Peyer's patch (tissue), 4 donors: ENCODE measurements at places on chromosomes 6 and 20. TPM values are rescaled to one million over a fixed set of nuclear protein-coding genes. Genes with fewer than 3 reads are reported as not detected.

DNA sequence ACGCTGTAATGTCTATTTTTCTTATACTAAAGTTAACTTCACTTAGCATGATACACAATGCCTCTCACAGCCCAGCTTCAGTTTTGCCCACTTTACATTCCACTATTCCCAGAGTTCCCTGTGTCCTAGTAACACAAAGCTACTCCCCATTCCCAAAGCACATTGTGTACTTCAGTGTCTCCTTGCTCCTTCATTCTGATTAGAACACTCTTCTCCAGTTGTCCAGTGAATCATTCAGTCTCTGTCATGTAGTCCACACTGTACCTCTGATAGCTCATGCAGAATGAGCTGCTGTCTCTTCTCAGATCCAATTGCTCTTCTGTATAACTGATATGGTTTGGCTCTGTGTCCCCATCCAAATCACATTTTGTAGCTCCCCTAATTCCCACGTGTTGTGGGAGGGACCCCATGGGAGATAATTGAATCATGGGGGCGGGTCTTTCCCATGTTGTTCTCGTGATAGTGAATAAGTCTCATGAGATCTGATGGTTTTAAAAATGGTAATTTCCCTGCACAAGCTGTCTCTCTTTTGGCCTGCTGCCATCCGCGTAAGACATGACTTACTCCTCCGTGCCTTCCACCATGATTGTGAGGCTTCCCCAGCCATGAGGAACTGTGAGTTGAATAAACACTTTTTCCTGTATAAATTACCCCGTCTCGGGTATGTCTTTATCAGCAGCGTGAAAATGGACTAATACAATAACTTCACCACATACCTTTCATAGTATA, 2.1 kb upstream of the TMX4 start:
- no peaks in the 10 kb centered on the region for H3K36me3 ChIP-seq
- H3K4me1 ChIP-seq = no peaks in the 10 kb centered on the region
- no peak overlapping the region for H3K4me3 ChIP-seq
- DNase-seq = no peak

GRCh38 chr20:20457392-20458126, 89.7 kb downstream of the INSM1 start:
- H3K27me3 ChIP-seq = no peaks in the 10 kb centered on the region
- H3K4me3 ChIP-seq = no peak overlapping the region
- H3K36me3 ChIP-seq = no peaks in the 10 kb centered on the region
- no peak for DNase-seq
- no peaks in the 10 kb centered on the region for H3K4me1 ChIP-seq

DNA sequence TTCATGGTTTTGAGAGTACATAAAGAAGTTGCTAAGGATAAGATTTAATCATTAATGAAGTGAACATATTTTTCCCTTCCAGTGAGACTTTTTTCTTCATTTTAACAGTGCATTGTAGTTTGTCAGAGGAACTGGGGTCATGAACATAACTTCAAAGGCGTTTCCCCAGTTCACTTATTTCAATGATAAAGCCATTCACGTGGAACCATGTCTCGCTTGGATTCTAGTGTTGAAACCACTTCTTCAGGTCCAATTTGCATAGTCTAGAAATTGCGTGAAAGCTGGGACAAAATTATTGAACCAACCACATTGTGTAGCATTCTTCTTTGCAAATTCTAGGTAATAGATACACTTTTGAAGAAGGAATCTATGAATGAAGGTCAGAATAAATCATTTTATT, 197.0 kb downstream of the CLIC5 start:
- no peak for DNase-seq
- no peaks in the 10 kb centered on the region for H3K36me3 ChIP-seq
- no peaks in the 10 kb centered on the region for H3K4me1 ChIP-seq

- no peaks in the 10 kb centered on the region for H3K27me3 ChIP-seq
- no peak for DNase-seq
- no peaks in the 10 kb centered on the region for H3K36me3 ChIP-seq
- H3K4me1 ChIP-seq = no peaks in the 10 kb centered on the region
These were observed 26.3 kb downstream of the FILIP1 start for GRCh38 chr6:75467284-75467683.

- DNase-seq = no peak
- no peak overlapping the region for H3K4me3 ChIP-seq
- no peak overlapping the region for H3K27ac ChIP-seq
- H3K36me3 ChIP-seq = no peaks in the 10 kb centered on the region
- H3K4me1 ChIP-seq = no peaks in the 10 kb centered on the region
- no peaks in the 10 kb centered on the region for H3K27me3 ChIP-seq
These were observed 125.7 kb upstream of the RIPOR2 start for GRCh38 chr6:25061289-25061936.

GUCA1A gene
- total RNA-seq = not detected

GRCh38 chr20:51532577-51533191, 9.8 kb downstream of the NFATC2 start:
- no peak for DNase-seq
- H3K27me3 ChIP-seq = no peaks in the 10 kb centered on the region
- H3K4me1 ChIP-seq = peaks cover 18% of the 10 kb centered on the region
- H3K27ac ChIP-seq = peak overlapping the region; percentile 70
- no peak overlapping the region for H3K4me3 ChIP-seq

MUC22 gene
- total RNA-seq = not detected

GRCh38 chr6:64074981-64075380, 439.4 kb downstream of the PHF3 start:
- no peak overlapping the region for H3K4me3 ChIP-seq
- no peak for DNase-seq
- no peaks in the 10 kb centered on the region for H3K36me3 ChIP-seq
- no peak overlapping the region for H3K27ac ChIP-seq

NMBR gene
- not detected for total RNA-seq

HRH3 gene
- not detected for total RNA-seq

TREM1 gene
- not detected for total RNA-seq

DNA sequence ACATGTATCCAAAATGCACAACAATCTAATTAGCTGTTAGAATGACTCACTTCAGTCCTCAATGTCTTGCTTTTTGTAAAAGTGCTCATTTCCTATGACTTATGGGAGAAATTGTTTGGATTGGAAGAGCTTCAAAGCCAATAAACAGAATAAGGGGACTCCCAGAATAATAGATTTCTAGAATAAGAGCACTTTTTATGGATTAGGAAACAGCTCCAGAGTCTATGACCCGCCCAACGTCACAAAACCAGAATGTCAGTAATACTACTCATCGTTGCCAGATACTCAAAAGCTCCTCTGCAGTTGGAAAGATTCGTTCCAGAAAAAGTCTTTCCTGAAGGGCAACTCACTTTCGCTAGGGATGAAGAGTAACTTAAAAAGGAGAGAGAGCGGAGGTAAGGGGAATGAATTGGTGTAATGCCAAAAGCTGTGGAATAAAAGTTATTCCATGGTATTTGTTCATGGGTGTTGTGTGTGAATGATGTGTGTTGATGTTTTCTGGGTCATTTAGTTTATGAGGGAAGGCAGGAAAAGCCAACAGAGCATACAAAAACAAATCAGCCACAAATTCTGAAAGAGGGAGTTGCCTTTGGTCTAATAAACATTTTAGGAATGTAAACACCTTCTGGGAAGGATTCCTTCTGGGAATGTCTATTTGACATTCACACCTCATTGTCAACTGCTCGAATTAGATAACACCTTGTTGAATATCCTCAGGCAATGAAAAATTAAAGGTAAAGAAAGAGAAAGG, 64.6 kb downstream of the SYNE1 start:
- H3K27me3 ChIP-seq = no peaks in the 10 kb centered on the region
- no peak overlapping the region for H3K4me3 ChIP-seq
- H3K4me1 ChIP-seq = no peaks in the 10 kb centered on the region
- DNase-seq = no peak
- H3K27ac ChIP-seq = no peak overlapping the region
- H3K36me3 ChIP-seq = no peaks in the 10 kb centered on the region

BANF2 gene
- not detected for total RNA-seq

DNA sequence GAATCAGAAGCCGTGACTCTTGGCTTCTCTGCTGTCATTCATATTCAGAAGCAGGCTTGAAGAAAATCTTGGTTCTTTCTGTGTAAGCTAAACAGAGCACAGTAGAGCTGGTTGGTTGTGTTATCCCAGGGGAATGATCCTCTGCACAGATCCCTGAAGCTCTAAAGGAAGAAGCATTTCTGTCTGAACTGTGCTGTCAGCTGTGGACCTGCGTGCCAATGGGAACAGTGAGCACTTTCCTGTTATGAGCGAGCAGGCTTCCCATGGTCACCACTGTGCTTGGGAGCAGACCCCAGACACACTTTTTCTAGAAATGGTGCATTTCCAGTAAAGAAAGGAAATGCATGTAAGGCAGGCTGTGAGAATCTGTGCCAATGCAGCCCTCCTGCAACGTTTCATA, 490.2 kb downstream of the EPM2A start:
- H3K36me3 ChIP-seq = no peaks in the 10 kb centered on the region
- H3K27ac ChIP-seq = no peak overlapping the region
- H3K4me3 ChIP-seq = no peak overlapping the region
- DNase-seq = no peak
- no peaks in the 10 kb centered on the region for H3K27me3 ChIP-seq

DNA sequence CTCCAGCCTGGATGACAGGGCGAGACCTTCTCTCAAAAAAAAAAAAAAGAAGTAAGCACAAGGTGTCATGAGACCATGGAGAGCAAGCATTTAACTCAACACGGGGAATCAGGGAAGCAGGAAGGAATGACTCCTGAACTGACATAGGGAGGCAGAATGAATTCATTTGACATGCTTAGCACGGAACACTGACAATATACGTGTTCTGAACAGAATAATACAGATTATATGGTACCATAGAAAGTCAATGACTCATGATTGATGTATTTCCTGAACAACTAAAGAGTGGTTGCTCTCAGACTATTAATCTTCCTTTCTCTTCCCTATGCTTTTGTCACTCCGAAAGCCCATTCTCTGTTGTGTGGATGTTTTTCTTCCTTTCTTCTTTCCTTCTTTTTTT, 20.7 kb upstream of the ASIP start:
- H3K27me3 ChIP-seq = no peaks in the 10 kb centered on the region
- H3K4me1 ChIP-seq = no peaks in the 10 kb centered on the region

NCOA6 gene
- total RNA-seq = 58.4 TPM

- H3K4me3 ChIP-seq = no peak overlapping the region
- no peaks in the 10 kb centered on the region for H3K4me1 ChIP-seq
- H3K27me3 ChIP-seq = no peaks in the 10 kb centered on the region
- no peak overlapping the region for H3K27ac ChIP-seq
- DNase-seq = no peak
These were observed 15.4 kb downstream of the SIRT5 start for GRCh38 chr6:13589801-13590200.

DNA sequence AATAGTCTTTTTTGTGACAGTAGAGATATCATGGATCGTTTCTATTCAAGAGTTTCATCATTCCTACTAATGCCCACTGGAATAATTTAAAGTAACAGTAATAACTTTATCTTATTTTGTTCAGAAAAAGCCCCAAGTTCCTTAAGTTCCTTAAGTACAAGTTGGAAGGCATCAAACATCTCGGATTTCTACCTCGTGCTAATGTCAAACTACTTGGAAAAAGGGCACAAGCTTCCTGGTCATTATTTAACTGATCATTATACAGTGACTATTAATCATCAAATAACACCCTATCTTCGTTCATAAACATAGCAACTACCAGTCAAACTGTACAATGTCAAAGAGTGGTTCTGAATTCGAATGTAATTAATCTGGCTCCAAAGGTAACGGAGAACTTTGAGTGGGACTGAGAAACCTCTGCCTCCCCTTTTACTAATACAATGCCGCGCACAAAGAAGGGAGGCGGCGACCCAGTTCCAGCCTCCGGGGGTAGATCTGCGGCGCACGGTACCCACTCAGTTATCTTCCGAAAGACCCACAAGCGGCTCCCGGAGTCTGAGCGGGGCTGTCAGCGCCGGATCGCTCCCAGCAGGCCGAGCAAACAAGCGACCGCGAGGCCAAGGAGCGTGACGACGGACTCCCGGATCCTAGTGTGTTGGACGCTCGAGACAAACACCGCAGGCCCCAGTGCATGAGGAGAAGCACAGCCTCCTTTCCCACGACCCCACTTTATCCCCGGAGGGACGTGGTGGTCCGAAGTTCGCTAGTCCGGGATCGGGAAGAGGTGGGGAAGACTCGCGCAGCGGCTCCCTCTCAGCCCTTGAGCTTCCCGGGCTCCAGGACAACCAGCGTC, 716 bp downstream of the SHPRH start:
- peak overlapping the region; percentile 69 for H3K4me3 ChIP-seq
- peak overlapping the region; percentile 83 for H3K27ac ChIP-seq
- peaks cover 14% of the 10 kb centered on the region for H3K4me1 ChIP-seq
- no peaks in the 10 kb centered on the region for H3K27me3 ChIP-seq
- no peaks in the 10 kb centered on the region for H3K36me3 ChIP-seq
- DNase-seq = peak; percentile 46

- peak; percentile 66 for DNase-seq
- no peaks in the 10 kb centered on the region for H3K4me1 ChIP-seq
- no peaks in the 10 kb centered on the region for H3K27me3 ChIP-seq
- no peaks in the 10 kb centered on the region for H3K36me3 ChIP-seq
- H3K27ac ChIP-seq = no peak overlapping the region
- H3K4me3 ChIP-seq = no peak overlapping the region
These were observed 17.7 kb downstream of the RAB22A start for GRCh38 chr20:58327211-58327610.

DNA sequence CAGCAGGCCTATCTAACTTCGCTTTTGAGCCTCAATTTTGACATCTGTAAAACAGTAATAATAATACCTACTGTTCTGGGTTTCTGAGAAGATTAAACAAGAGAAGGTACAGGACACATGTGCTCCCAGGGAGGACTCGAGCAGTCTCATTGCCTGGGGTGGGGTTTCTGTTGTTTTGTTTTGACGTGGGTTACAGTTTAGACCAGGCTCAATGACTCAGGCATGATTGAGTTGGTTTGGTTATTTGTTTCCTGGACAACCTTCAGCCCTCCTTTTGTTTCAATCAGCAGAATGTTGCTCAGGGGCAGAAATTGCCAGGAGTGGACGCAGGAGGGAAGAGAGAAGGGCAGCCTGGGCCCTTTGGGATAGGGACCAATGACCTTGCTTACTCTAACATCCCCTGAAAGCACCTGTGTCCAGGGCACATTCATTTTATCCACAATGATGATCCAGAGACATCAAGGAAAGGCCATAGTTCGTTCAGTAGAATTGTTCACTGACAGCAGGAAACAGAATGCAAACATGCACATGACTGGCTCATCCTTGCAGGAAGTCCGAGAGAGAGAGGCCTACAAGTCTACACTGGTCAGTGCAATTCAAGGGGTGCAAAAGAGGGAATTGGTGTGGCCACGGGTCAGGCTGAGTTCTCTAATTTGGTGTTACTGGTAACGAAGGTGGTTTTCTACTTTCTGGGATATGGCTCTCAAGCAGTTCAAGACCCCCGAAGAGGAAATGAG, 74.5 kb upstream of the MRPS10 start:
- H3K36me3 ChIP-seq = no peaks in the 10 kb centered on the region
- no peak overlapping the region for H3K4me3 ChIP-seq
- DNase-seq = no peak
- peak overlapping the region; percentile 53 for H3K27ac ChIP-seq
- H3K4me1 ChIP-seq = peaks cover 6% of the 10 kb centered on the region
- no peaks in the 10 kb centered on the region for H3K27me3 ChIP-seq

CMTR1 gene
- 37.7 TPM for total RNA-seq

GRCh38 chr6:125129354-125129753, 24.2 kb upstream of the TPD52L1 start:
- no peaks in the 10 kb centered on the region for H3K27me3 ChIP-seq
- no peak overlapping the region for H3K4me3 ChIP-seq
- H3K27ac ChIP-seq = no peak overlapping the region
- H3K36me3 ChIP-seq = no peaks in the 10 kb centered on the region
- no peaks in the 10 kb centered on the region for H3K4me1 ChIP-seq
